ENCODE measurements at places on chromosomes 6 and 20.

GRCh38 chr20:36008461-36009035, 40.2 kb downstream of the CNBD2 start:
- no peak for ATAC-seq

DNA sequence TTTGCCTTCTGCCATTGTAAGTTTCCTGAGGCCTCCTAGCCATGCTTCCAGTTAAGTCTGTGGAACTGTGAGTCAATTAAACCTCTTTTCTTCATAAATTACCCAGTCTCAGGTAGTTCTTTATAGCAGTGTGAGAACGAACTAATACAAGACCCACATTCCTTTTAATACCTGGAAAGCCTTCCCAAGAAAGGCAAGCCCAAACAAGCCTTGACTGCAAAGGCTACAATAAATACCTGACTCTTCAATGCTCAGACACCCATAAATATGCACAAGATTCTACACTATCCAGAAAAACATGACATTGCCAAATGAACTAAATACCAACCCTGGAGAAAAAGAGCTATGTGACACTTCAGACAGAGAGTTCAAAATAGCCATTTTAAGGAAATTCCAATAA, 338.8 kb downstream of the HAO1 start:
- no peak for ATAC-seq

- no peak for ATAC-seq
These were observed 336.9 kb upstream of the RSPO3 start for GRCh38 chr6:126781582-126781981.

DNA sequence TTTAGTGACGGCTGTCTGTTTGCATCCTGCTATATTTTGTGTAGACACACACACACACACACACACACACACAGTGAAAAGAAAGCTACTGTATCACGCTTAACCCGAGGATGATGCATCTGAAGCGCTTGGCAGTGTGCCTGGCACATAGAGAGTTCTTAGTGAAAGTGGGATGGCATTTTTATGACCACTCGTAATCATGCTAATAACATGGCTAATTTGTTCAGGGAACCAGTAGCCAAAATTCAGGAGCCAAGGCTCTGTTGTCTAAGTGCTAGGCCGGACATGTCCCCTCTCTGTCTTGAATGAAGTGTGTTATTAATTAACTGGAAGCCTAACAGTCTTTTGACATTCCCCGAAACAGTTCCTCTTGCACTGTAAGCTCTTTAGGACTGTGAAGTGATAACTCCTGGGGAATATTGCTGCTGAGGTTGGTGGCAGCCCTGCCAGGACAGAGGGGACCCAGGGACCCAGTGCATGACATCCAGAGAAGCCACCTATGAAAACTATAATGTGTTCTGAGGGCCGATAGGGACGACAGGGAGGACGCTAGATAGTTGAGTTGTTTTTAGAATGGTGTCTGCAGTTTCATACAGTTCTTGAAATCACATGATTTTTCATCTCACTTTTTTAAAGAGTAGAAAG, 45.0 kb upstream of the IRF4 start:
- no peak for ATAC-seq

DNA sequence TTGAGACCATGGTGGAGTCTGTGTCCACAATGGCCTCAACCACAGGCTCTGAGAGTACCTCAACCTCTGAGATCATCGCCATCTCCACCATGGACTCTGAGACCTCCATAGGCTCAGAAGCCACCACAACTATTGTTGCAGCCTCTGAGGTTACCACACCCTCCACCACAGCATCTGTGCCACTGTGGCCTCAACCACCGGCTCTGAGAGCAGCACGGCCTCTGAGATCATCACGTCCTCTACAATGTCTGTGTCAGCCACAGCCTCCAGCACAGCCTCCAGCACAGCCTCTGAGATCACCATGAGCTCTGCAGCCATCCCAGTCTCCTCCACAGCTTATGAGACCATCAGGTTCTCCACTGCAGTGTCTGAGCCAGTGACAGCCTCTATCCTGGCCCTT, 19.4 kb upstream of the MUC21 start:
- no peak for ATAC-seq

DNA sequence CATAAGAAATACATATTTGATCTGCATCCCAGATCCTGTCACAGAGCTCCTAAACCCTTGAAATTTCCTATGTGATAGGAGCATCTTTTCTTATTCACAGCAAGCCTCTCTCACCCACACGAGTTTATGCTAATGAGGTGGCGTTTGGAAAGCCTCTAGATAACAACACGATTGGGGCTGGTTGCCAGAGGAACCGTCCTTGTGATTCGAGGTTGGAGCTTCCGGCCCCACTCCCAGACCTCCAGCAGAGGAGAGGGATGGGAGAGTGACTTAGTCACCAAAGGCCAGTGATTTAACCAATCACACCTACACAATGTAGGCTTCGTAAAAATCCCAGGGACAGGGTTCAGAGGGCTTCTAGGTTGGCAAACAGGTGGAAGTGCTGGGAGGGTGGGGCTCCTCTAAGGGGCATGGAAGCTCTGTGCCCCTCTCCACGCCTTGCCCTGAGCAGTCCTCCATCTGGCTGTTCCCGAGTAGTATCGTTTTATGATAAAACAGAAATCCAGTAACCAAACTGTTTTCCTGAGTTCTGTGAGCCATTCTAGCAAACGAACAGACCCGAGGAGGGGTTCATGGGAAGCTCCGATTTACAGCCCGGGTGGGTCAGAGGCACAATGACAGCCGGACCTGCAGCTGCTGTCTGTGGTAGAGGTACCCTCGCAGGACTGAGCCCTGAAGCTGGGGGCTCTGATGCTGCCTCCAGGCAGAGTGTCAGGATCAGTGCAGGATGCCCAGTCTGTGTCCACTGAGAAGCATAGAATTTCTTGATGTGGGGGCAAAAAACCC, 238.1 kb upstream of the ARID1B start:
- ATAC-seq: no peak

GRCh38 chr6:48714250-48714649, 603.3 kb upstream of the PTCHD4 start:
- ATAC-seq: no peak

- no peak for ATAC-seq
These were observed 179.8 kb upstream of the RIMS1 start for GRCh38 chr6:71706523-71706922.

DNA sequence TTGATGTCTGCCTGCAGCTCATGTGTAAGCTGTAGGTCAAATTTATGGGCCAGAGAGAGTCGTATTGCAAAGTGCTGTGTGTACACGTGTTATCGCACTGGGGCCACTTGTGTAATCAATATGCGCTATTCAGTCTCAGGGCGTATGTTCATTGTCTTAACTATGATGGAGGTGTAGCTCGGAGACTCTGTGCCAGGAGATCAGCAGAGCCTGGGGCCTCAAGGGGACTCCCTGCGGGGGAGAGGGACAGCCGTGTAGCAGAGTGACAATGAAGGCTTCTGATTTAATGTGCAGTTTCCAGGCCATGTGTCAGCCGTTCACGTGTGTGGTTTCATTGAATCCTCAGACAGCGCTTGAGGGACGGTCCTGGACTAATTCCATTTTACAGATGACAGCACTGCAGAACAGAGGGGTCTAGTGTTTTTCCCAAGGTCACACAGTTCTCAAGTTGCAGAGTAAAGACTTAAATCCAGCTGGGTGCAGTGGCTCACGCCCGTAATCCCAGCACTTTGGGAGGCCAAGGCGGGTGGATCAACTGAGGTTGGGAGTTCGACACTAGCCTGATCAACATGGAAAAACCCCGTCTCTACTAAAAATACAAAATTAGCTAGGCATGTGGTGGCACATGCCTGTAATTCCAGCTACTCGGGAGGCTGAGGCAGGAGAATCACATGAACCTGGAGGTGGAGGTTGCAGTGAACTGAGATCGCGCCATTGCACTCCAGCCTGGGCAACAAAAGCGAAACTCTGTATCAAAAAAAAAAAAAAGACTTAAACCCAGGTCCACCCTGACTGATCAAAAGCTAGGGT, 242.5 kb downstream of the PREX1 start:
- ATAC-seq: no peak

DNA sequence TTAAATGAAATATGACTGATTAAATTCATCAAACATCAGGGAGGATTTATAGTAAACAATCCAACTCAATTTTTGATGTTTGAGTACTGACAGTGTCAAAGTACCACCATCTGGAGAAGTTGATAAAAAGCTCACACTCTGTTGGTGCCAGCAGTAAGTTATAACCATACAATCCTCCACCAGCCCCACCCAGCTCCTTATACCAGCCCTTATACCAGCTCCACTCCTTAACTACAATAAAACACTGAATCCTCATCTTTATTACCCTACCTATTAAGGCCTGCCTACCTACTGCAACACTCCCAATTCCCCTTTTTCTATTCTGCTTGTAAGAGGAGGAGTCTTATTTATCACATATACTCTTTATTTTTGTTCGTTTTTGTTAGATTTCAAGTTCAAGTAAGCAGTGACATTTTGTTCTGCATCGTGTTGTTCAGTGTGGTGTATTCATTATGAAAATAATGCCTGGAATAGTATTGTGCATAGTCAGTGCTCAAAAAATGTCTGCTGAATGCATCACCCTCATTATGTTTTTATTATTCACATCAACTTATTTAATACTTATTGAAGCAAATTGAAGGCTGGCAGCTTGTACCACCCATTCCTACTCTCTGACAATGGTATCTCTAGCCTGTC, 954.7 kb upstream of the ADGRB3 start:
- no peak for ATAC-seq

DNA sequence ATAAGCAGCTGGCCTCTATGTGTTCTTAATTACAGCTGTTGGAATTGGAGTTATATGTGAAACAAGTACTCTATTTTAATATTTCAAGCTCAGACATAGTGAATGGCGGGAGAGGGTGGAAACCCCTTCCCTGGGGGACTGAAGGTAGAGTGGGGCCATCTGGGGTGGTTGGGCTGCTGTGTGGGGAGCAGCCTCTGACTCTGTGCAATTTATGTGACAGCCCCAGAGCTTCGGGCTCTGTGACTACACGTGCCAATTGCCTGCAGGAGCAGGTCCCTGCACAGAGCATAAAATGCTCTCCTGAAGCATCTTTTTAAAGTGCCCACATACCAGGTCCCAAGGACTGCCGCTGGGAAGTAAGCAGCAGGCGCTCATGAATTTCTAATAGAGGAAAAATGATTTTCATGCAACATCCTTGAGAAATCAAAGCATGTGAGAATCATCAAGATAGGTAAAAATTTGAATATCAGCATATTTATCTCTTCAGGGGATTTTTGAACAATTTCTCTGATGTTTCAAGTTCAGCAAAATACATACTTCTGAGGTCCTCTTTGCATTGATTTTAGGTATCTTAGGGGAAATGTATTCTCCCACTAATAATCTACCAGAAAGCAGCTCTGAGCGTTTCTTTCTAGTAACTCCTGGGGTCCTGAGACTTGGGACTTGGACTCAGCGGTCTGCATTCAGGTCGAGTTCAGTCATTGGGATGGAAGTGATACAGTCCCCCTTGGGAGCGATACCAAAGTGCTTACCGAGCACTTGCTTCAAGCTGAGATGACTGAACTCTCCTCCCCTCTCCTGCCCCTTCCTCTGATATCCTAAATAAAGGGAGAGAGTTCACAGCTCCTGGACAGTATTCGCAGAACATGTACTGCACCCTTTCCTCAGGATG, 40.0 kb downstream of the ALDH8A1 start:
- peak; percentile 48 for ATAC-seq

- ATAC-seq: peak; percentile 52
These were observed 39.4 kb downstream of the MAP7 start for GRCh38 chr6:136510782-136511181.

DNA sequence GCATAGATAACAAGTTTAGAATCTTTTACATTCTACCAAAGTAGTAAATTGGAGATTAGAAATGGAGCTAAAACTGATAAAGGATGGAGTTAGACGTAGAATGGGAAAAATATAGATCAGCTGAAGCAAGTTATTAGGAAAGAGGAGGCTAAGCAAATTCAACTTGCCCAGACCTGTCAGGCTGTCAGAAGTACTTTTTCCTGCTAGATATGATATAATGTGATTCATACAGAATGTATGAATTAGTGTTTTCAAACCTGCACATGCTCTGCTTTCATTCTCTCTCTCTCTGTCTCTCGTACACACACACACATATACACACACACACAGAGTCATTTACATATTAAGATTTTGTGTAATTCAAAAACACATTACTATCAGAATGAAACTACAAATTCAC, 133.2 kb upstream of the HDGFL1 start:
- ATAC-seq: no peak

- no peak for ATAC-seq
These were observed 26.6 kb upstream of the ELMO2 start for GRCh38 chr20:46433051-46433450.

DNA sequence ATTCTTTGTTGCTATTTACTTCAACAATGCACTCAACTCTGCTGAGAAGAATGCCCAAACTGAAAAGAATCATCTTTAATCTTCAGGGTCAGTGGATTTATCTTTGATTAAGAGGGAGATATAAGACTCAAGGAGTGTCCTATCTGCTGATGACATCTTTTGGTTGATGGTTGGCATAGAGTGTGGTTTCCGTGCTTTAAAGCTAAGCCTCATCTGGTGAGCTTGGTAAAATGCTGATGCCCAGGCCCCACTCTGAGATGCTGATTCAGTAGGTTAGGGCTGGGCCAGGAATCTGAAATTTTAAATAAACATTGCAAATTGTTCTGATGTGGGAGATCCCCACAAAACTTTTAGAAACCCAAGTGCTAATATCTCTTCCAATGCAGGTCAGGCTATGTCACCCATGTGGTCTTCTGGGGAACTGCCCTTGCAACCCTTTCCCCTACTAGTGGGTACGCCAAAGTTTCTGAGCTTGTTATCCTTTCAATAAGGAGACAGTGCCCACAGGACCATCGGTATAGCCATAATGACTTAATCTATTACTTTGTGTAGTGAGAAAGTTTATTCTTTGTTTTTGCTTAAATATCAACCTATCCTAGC, 68.5 kb upstream of the ARMH2 start:
- ATAC-seq: no peak

DNA sequence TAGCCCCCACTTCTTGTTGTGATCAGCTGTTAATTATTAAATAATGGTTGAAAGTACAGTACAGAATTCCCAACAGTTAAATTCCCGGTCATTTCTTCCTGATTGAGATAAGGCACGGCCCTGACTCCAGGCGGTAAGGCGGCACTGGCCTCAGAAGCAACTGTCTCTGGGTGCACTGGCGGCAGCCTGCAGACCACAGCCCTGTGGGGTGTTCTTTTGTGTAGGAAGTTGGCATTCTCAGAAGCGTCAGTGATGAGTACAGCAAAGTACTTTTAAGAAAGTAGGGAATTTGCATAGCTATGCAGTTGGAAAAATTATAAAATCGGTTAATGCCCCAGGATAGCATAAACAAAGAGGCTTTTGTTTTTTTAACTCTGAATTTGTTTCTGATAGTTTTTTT, 50.5 kb downstream of the SAMD5 start:
- no peak for ATAC-seq
